Liver (tissue), 10 donors: ENCODE measurements at places on chromosomes 6 and 20. TPM values are rescaled to one million over a fixed set of nuclear protein-coding genes. Genes with fewer than 3 reads are reported as not detected.

GRCh38 chr6:24766680-24767462 lies 7.9 kb upstream of the GMNN start:
- no peak for DNase-seq

GRCh38 chr6:142700671-142701312 lies 244.2 kb downstream of the HIVEP2 start:
- no peak for DNase-seq

DNA sequence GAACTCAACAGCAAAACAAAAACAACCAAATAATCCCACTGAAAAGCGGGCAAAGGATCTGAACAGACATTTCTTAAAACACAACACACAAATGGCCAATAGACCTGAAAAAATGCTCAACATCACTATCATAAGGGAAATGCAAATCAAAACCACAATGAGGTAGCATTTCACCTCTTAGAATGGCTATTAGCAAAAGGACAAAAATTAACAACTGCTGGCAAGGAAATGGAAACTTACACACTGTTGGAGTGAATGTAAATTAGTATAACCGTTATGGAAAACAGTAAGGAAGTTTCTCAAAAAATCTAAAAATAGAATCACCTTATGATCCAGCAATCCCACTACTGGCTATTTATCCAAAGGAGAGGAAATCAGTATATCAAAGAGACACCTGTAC lies 20.9 kb downstream of the FAM8A1 start:
- no peak for DNase-seq

DNA sequence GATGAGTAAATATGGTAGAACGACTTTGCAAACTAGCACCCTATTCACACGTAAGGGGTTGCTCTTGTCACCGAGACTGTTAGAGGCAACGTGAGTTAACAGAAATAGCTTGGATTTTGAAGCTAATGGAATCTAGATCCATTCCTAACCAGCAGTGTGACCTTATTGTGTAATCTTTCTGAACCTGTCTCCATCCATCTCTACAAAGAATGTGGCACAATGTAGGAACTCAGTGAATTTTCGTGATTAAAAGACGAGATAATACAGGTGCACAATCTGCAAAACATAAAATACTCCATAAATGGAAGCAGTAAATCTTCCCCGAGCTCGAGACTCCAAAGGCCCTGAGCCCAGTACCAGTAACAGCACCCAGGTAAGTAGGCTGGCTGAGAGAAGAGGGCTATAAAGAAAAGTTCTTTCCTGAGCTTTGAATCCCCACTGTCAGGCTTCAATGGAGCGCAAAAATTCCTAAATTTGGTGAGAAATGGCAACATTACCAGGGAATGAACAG lies 801 bp upstream of the KIFC1 start:
- no peak for DNase-seq

GRCh38 chr20:41998539-41999341 lies 380.6 kb upstream of the CHD6 start:
- DNase-seq = no peak

- DNase-seq = no peak
These were observed 6.0 kb upstream of the TRIM26 start for GRCh38 chr6:30219244-30219643.

GRCh38 chr6:47096211-47096895 lies 54.2 kb upstream of the ADGRF1 start:
- DNase-seq = no peak

GRCh38 chr20:53287357-53288042 lies 306.1 kb downstream of the ZNF217 start:
- DNase-seq = no peak

- no peak for DNase-seq
These were observed 224.9 kb downstream of the IBTK start for GRCh38 chr6:82022614-82023129.

DNA sequence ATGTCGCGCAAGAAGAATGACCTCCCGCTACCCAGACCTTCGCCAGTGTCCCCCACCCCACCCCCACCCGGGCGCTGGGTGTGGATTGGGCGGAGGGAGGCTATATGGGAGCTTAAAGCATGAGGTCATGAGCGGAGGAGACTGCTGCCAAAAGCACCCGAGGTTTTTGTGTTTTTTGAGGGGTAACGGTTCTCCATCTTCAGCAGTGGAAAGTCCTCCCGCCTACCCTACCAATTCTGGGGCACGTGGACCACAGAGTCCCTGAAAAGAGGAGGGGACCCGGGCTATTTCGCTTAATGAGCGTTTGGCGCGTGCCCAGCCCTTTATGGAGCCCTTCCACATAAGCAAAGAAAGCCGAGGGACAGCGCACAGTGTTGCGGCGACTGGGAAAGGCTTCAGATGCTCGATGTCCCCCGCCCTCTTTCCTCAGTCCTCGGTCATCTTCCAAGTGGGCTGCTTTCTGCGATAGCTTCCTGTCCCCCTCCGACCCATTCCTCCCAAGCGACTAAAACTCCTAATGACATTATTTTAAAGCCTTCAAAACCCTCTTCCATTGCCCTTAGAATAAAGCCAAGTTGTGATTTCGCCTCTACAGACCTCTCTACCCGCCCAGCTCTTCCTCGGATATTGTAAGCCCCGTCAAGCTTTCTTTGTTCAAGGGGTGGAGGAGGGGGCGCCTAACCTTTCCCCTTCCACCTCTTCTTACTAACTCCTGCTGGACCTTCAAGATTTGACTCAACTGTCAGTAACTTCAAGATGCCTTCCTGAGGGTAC lies 2.1 kb upstream of the TRERF1 start:
- peak; percentile 39 for DNase-seq

MAP1LC3A gene
- total RNA-seq = 4.9 TPM

MOG gene
- total RNA-seq = not detected

TMC2 gene
- not detected for total RNA-seq

ZNF334 gene
- 3.3 TPM for total RNA-seq

PXDC1 gene
- 24.1 TPM for total RNA-seq

TMEM200A gene
- total RNA-seq = 0.08 TPM

KIF6 gene
- 0.17 TPM for total RNA-seq

AVP gene
- total RNA-seq = not detected

F13A1 gene
- 18.3 TPM for total RNA-seq
